Inflammatory macrophage treated with lipopolysaccharide for 1 hour (primary cell): ENCODE measurements at places on chromosomes 3 and 15.

DNA sequence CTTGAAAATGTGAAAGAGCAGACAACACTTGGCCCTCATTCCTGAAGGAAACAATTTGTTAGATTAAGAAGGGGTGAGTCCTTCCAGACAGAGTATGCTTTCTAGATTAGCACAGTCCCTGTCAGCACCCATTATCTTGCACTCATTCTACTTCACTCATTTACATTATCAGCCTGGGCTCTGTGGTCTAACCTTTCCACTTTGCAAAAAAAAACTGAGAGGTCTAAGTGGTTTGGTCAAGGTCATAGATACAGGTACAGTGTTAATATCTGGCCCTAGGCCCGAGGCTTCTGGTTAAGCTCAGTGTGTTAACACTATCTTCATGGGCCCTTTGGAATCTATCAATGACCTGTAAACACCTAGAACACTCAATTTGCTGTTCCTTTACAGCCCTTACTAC, 123.4 kb upstream of the LRRN1 start:
- no peak for DNase-seq

- DNase-seq = no peak
These were observed 93.5 kb downstream of the CORO2B start for GRCh38 chr15:68672251-68672650.

- DNase-seq = no peak
These were observed 302.2 kb upstream of the TPM1 start for GRCh38 chr15:62740141-62741004.

DNA sequence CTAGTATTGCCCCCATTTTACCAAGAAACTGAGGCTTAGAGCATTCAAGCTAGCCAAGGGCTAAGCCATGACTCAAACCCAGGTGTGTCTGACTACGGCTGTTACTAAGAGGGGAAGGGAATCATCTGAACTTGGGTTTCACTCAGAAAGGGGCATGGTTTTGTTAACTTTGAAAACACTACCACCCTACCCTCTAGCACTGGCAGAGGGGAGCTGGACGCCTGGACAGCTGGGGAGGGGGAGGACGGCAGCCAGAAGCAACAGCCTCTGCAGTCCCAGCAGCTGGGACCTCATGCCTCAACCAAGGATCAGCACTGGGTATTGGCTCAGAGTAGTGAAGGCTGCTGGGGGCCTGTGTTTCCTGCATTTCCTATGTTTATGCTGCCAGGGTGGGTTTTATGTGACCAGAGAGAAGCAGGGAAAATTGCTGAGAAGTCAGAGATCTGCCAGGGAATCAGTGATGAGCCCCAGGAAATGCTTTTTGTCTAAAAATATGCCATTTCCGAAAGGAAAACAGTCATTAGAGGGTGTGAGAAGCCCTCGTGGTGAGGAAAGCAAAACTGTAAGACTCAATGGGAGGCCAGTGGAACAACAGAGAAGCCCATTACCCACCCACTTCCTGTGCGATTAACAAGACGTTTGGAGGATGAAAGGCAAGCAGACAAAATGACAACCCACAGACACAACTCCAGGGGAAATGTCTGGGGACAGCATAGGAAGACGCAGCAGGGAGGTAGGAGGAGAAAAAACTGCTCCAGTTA, 41.2 kb downstream of the LIPC start:
- no peak for DNase-seq

GRCh38 chr15:52102463-52102862, 10.1 kb downstream of the BCL2L10 start:
- peak; percentile 35 for DNase-seq

- no peak for DNase-seq
These were observed 1303.3 kb downstream of the OTOL1 start for GRCh38 chr3:162799910-162800309.

DNA sequence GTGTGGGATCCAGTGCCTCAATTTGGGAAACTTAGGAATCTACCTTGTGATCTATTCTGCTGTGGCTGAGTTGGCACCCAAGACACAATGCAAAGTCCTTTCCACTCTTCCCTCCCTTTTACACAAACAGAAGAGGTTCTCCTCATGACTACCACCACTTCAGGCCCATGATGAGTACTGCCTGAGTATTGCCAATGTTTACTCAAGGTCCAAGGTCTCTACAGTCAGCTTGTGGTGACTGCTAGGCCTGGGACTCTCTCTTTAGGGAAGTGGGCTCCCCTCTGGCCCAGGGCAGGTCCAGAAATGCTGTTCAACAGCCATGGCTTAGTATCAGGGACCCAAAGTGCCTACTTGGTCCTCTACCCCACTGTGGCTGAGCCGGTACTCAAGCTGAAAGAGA, 56.8 kb upstream of the PEX5L start:
- no peak for DNase-seq

- no peak for DNase-seq
These were observed 618.3 kb upstream of the AGTR1 start for GRCh38 chr3:148079370-148079769.

DNA sequence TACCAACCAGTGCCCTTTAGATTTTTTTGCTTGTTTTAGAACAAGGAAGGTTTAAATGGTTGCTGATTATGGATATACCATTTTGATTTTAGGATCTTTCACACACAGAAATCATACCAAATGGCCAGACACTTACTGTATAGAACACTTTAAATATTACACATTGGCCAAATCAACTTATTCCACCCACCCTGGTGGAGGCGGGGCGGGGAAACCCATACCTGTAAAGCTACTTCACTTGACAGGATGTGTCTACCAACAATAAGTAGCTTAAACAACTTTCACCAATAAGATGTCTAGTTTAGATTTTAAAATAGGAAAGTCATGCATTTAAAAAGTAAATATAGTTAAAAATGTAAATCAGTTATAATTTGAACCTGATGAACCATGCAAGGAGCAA, 17.0 kb upstream of the SFMBT1 start:
- no peak for DNase-seq

DNA sequence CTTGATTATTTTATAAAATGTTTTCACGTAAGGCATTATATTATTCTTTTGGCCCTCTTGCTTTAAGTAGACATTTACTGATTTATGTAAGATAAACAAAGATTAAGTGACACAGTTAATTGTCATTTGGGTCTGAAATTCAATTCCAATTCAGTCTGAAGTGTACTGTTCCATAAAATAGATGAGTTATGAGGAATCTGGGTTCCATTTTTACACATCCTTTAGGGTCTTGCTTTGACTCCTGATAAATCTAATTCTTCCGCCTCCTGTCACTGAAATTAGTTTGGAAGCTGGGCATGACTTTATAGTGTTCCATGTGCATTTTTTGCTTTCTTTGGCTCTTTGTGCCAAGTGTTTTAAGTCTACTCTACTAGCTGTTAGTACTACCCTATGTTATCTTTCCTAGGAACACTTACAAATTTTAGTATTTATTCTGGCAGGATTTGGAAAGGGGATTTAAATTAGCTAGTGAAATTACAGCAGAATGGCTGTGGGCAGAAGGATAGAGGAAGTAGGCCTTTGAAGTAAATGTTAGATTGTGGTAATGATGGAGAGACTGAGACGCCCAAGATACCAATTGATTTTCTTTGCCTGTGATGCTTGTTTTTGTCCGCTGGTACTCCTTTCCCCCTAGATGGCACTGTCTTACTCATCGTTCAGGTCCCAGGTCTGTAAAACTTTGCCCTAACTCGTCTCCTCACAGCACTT, 14.3 kb downstream of the ARL8B start:
- peak; percentile 65 for DNase-seq

DNA sequence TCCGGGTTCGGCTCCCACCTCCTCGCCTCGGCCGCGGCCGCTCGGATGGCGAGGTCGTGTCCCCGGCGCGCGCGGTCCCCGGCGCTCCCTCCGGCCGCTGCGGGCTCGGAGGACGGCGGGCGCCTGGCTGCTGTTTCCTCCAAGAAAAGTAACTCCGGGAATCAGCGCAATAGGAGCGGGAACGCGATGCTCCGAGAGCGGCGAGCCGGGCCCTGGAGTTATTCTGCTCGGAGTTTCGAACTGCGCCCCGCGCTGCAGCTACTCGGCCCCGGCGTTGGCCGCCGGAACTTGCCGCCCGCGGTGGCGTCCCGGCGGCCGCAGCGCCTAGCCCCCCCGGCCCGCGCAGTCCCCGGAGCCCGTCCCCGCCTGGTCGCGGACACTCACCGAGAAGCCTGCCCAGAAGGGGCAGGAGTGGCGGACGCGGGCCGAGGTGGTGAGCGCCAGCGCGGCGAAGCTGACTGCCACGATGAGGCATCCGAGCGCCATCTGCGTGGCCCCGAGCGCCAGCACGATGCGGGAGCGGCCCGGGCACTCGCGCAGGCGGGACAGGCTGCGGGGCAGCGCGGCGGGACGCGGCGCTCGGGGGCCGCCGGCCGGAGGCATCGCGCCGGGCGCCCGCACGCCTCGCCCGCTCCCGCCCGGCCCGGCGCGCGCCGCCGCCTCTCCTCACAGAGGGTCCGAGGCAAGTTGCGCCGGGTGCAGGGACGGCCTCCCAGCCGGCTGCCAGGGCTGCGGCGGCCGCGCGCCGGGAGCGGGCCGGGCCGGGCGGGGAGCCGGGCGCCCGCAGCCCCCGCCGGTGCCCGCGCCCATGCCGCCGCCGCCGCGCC, 251.9 kb downstream of the TJP1 start:
- DNase-seq = no peak

- DNase-seq = no peak
These were observed 80.6 kb downstream of the CCR1 start for GRCh38 chr3:46127503-46127902.

DNA sequence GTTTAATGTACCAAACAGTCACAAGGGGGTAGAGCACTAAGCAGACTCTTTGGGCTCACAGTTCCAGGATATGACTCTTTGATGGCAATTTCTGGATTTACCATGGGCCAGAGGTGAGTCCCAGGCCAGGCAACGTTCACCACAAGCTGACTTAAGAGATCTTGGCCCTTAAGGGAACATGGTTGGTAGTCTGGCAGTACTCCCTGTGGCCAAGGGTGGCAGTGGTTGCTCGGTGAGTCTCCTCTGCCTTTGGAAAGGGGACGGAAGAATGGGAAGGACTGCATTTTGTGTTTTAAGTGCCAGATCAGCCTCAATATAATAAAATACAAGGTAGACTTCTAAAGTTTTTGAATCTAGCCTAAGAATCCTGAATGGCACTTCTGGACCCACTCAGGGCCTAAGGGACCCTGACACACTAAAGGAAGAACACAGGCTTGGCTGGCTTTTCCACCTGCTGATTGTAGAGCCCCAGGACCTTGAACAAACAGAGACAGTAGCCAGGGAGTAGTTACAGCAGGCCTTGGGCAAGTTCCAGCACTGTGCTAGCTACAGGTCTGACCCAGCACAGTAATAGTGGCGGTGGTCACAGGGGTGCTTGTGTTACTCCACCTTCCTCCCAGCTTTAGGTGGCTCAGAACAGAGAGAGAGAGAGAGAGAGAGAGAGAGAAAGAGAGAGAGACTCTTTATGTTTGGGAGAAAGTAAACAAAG, 730.7 kb upstream of the ALCAM start:
- DNase-seq = no peak

- no peak for DNase-seq
These were observed 617.4 kb downstream of the SI start for GRCh38 chr3:164460851-164461250.

- no peak for DNase-seq
These were observed 136.5 kb downstream of the NTRK3 start for GRCh38 chr15:88120026-88120425.

GRCh38 chr15:86493884-86494283, 414.2 kb downstream of the AGBL1 start:
- DNase-seq = no peak

DNA sequence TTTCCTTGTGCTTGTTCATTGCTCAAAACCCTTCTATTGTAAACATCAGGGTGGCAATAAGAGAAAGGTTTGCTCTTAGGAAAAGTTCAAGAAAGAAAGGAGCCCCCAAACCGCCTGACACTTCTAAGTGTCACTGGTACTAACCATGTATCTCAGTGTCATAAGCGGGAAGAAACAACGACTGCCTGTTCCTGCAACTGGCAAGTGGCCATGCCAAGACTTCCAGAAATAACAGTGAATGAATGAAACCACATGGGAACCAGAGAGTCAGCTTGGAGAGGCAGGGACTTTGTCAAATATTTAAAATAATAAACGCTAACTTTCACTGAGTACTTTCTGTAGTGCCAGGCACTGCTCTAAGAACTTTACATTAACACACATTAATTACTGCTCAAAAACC, 1.1 kb downstream of the PLSCR2 start:
- no peak for DNase-seq

DNA sequence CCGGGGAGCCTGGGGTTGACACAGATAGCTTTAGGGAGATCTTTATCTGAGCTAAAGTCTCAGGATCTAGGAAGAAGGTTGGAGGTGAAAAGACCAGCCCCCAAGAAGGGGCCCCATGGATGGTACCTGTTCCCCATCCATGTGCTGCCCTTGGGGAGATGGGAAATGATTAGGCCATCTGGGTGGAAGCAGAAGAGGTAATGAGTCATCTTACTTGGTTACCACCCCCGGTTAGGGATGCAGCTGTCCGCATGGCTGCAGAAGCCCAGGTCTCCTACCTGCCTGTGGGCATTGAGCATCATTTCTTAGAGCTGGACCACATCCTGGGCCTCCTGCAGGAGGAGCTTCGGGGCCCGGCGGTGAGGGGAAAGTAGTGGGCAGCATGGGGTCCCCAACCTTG, 3.1 kb upstream of the CPLX3 start:
- DNase-seq = no peak
